ENCODE measurements at places on chromosomes 13 and 19. TPM values are rescaled to one million over a fixed set of nuclear protein-coding genes. Genes with fewer than 3 reads are reported as not detected.

GRCh38 chr13:59064042-59064441, 1099.7 kb downstream of the DIAPH3 start:
- no peak for DNase-seq

Gene ZNF66
- 1.8 TPM for polyA plus RNA-seq

DNA sequence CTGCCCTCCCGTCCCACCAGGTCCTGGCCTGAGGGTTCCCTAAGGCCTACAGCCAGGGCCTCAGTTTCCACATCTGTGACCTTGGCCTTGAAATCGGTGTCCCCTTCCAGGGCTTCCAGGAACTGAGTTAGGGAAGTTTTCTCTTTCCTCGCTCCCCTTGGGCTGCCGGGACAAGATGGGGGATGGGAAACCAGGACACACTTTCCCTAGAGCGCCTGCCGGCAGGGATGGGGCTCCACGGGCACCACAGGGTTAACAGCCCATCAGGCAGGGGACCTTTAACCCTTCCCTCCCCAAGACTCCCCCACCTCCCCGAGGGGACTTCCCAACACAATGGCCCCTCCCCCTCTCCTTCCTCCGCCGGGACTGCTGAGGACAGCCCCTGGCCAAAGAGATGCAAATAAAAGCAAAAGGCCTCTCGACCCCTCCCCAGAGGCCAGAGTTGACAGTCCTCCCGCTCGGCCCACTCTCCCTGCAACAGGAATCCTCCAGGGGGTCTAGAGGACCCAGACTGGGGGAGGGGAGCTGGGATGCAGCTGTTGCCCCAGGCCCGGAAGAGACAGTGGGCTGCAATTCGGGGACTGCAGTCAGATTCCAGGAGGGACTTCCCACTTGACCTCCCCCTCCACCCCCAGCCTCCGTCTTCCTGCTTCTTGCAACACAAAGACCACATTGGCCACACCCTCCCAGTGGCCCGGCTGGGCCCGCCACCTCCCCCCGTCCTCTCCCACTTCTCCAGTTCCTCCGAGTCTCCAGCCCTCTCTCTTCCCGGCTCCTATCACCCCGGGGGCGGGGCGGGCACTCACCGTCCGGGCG, 3.4 kb downstream of the BBC3 start:
- no peak for DNase-seq

Gene CNMD
- polyA plus RNA-seq: 0.57 TPM

DNA sequence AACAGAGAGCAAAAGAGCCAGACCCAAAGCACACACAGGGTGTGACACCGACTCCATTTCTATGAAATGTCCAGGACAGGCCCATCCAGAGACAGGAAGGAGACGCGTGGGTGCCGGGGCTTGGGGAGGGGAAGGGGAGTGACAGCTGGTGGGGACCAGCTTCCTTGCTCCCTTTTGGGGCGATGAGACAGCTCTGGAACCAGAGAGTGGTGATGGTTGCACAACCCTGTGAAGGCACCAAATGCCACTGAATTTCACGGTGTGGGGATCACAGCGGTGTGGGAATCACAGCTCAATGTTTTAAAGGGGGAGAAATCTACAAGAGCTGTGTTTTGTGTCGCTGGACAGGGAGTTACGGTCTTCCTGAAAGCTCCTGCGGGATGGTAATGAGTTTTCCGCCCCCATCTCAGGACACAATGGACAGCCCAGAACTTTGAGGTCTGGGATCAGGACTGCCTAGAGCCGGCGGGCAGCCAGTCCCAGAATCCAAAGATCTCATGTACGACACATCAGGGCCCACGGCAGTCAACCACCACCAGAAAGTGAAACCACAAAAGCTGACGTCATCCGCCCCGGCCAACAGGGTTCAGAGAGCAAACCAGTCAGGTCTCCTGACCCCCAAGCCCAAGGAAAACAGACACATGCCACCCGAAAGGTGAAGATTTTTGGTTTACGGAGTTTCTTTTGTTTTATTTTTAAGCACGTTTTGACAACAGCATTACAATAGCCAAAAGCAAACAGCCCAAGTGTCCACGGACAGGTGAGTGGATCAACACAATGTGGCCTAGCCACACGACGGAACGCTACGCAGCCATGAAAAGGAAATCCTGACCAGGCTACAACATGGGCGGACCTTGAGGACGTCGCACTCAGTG, 7.3 kb downstream of the SGTA start:
- no peak for DNase-seq

DNA sequence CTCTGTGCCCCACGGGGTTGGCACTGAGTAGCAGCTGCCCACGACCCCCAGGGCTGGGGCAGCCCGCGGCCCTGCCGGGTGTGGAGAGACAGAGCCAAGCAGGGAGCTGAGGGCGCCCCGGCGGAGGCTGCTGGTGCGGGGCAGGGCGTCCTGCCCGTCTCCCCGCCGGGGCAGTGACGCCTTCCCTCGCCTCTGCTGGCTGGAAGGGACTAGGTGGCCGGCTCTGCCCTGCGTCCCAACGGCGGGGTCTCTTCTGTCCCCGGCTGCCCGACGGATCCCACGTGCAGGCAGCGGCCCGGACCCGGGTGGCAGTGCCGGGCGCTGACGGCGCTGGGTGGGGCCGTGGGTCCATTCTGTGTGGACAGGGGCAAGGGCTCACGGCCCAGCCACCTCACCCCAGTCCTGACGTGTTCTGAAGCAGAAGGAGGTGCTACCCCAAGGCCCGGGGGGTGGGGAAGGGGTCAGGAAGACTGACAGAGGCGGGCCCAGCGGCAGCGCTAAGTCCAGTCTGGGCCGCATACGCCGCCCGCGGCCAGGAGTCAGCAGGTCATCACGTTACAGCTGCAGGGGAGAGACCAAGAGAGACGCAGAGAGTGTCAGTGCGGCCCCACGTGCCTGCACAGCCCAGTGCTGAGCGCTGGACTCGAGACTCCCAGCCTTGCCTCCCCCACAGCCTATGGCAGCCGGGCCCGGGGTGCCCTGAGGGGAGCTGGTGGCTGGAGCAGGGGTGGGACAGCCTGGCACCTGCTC, 15.1 kb upstream of the PLPP2 start:
- no peak for DNase-seq

- no peak for DNase-seq
These were observed 37.9 kb upstream of the ATP11A start for GRCh38 chr13:112651750-112652511.

- DNase-seq: no peak
These were observed 27.1 kb downstream of the N4BP2L2 start for GRCh38 chr13:32511482-32511881.

Gene CC2D1A
- polyA plus RNA-seq: 13.2 TPM

DNA sequence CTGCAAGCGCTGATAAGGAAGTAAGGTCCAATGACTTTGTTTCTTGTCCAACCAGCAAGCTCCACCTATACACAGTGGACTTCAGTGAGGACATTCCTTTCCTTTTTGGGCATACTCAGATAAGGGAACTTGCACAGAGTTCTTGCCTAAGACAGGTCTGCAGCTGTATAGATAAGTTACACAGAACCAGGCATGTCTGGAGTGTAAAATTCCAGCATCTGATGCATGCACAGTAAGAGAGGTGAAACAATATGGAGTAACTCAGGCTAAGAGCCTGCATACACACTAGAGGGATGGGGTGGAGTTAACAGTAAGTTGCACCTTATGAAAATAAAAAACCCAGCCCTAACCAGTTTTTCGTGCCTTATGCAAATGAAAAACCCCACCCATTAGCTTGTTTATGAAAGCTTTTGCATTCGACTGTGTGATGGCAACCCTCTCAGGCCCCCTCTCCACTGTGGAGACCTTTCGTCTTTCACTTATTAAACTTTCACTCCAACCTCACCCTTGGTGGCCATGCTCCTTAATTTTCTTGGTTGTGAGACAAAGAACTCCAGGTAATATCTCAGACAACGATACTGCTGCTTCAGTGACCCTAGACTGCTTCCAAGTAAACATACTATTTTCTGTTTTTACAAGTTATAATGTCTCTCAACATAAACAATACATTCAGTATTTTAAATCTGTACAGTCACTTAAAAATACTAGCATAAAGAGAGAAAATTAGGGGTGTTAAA, 2859.0 kb upstream of the PCDH20 start:
- DNase-seq: no peak

DNA sequence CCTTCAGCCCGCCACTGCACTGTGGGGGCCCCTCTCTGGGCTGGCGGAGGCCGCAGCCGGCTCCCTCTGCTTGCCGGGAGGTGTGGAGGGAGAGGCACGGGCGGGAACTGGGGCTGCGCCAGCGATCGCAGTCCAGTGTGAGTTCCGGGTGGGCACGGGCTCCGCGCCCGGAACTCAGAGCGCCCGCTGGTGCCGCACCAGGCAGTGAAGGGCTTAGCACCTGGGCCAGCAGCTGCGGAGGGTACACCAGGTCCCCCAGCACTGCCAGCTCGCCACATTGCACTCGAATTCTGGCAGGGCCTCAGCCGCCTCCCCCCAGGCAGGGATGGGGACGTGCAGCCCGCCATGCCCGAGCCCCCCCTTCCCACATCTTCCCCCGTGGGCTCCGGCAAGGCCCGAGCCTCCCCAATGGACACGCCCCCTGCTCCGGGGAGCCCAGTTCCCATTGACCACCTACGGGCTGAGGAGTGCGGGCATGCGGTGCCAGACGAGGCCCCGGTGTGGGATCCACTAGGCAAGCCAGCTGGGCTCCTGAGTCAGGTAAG, 135.9 kb upstream of the RFC3 start:
- DNase-seq: no peak
